ENCODE measurements at places on chromosomes 11 and 22. TPM values are rescaled to one million over a fixed set of nuclear protein-coding genes. Genes with fewer than 3 reads are reported as not detected.

- DNase-seq = peak; percentile 78
Observed at GRCh38 chr22:19717691-19718455, 3.6 kb downstream of the SEPTIN5 start.

The MAPK8IP2 gene
- 4.2 TPM for total RNA-seq

GRCh38 chr11:120352405-120352804 lies 16.2 kb downstream of the ARHGEF12 start:
- peak; percentile 38 for DNase-seq

GRCh38 chr11:69008737-69009440 lies 4.2 kb downstream of the MRGPRF start:
- DNase-seq = peak; percentile 76

DNA sequence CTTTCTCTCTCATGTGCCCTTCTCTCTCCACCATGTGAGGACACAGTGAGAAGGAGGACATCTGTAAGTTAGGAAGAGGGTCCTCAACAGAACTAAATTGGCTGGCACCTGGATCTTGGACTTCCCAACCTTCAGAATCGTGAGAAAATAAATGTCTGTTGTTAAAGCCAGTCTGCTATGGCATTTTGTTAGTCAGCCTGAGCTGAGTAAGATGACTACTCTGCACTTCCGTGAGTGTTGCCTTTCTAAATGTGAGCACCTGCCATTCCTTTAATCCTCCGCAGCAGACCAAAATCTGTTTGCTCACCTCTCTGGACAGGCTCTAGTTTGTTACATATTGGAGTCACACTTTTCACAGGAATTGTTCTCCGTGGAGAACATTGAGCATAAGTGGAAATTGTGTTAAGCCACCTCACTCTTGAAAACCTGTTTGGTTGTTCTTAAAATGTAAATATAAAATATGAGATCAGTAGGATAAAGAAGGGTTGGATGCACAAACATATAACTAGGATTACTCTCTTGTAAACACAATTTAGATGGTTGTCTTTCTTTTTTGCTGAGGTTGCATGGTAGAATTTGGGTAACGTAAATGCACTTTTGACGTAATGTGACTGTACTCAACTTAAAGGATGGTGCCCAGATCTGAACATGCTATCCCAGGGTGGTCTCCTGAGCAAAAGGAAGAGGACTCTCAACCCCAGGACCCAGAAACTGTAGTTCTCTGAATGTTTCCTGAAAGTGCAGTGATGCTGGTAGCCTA lies 65.9 kb downstream of the SNX19 start:
- DNase-seq = no peak

GRCh38 chr11:19117760-19118097 lies 761 bp downstream of the ZDHHC13 start:
- DNase-seq = no peak

DNA sequence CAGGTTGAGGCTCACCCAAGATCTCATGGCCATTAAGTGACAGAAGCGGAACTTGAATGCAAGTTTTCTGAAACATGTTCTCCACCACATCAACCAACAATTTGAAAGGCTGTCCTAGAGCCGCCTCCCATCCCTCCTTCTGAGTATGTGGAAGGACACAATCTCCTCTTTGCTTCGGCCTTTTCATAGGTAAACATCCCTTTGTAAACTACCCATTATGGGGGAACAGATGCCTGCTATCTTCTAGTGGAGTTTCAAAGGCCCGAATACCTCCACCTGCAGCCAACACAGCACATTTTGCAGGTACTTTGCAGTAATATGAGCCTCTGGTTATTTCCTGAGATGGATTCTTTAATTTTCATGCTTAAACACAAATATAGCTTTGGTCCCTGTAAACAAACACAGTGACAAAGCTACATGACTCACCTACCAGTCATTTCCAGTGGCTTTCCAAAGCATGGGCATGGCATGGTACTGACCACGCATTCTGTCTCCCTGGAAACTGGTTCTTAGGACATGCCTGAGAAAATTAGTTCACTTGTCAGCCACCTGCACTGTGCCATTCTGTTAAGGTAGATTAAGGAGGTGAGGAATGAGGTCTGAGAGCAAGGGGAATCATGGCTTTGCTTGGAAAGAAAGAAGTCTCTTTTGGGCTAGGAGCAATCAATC lies 60.2 kb downstream of the EHF start:
- no peak for DNase-seq

DNA sequence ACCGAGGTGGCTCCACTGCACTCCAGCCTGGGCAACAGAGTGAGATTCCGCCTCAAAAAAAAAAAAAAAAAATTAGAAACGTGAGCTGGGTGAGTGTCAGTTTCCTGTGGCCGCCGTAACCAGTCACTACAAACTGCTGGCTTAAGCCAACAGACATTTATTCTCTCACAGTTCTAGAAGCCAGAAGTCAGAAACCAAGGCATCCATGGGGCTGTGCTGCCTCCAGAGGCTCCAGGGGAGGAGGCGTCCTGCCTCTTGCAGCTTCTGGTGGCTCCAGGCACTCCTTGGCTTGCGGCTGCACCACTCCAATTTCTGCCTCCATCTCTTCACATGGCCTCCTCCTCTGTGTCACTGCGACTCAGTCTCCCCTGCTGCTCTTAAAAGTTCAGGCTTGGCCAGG lies 11.1 kb upstream of the KIAA0930 start:
- no peak for DNase-seq

- no peak for DNase-seq
Observed at GRCh38 chr11:113935858-113936257, 31.3 kb downstream of the HTR3B start.

The MS4A12 gene
- total RNA-seq = 411 TPM

DNA sequence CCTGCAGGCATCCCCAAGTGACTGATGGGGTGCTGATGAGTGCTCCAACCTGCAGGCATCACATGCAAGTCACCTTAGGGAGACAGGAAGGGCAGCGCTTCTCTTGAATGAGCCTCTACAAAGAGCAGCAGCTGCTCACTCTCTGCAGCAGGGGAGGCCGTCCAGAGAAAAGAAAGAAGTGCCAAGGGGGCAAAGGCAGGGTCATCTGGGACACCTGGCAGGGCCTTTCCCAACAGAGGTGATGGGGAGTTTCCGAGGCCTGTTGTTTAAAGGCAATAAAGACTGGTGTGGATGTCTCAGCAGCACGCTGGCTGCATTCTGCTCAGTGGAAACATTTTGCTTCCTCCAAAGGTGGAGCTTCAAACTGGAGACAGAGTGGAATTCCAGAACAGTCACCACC lies 113.7 kb downstream of the ETS1 start:
- DNase-seq = no peak

DNA sequence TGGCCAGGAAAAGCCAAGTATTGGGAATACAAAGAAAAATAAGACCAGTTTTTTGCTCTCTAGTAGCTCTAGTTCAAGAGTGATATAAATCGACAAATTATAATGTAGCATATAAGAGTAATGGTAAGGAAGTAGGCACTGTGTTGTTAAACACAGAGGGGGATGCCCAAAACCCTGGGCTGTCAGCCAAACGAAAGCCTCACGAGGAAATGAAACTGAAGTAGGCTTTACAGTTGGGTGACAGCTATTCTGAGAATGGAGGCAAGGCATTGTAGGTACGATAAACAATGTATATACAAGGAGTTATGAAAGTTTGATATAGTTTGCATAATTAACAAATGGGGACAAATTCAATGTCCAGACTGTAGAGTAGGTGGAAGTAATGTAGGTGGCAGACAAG lies 176.4 kb downstream of the FAM181B start:
- DNase-seq = peak; percentile 25

The CNGA4 gene
- 0.20 TPM for total RNA-seq

The MS4A4E gene
- 1.3 TPM for total RNA-seq

GRCh38 chr11:8107642-8108041 lies 26.6 kb downstream of the TUB start:
- no peak for DNase-seq

The OR5A1 gene
- total RNA-seq = not detected

GRCh38 chr11:121352251-121352891 lies 59.8 kb downstream of the SC5D start:
- DNase-seq = no peak

The GPHA2 gene
- total RNA-seq = not detected

DNA sequence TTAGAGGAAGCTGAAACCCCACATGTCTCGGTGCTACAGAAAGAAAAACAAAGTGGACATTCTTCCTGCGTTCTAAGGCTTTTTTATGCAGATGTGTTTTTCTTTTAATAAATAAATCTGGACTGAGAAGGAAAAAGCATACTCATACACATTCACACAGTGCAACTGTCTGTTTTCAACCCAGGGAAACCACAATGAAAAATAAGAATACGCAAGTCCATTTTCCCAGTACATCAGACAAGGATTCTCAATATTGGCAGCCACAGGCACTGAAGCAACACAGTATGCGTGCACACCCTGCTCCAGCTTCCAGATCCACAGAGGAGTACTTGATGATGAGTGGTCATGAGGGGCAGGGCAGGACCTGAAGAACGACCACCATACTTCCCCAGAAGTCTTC lies 86.9 kb downstream of the ETS1 start:
- DNase-seq = no peak

DNA sequence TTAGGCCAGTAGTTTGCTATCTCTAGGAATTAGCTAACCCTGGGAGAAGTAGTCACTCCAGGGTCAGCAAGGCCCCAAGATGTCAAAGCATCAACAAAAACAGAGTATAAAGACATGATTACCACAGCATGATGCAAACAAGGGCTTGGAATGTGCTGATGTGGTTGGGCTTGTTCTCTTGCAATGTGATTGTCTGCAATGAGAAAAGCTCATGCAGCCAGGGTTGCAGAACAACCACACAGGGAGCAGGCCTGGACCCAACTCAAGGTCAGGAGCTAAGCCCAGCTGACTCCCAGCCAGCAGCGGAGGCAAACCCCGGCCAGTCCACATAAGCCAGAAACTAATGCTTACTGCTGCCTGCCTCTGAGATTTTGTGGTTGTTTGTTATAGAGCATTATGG lies 132.4 kb upstream of the ZC3H12C start:
- peak; percentile 30 for DNase-seq

GRCh38 chr11:32615422-32615821 lies 31.8 kb downstream of the EIF3M start:
- DNase-seq = no peak

GRCh38 chr22:39240831-39241793 lies 3.7 kb downstream of the PDGFB start:
- peak; percentile 79 for DNase-seq

- DNase-seq = no peak
Observed at GRCh38 chr11:132551016-132551415, 981.3 kb downstream of the OPCML start.

DNA sequence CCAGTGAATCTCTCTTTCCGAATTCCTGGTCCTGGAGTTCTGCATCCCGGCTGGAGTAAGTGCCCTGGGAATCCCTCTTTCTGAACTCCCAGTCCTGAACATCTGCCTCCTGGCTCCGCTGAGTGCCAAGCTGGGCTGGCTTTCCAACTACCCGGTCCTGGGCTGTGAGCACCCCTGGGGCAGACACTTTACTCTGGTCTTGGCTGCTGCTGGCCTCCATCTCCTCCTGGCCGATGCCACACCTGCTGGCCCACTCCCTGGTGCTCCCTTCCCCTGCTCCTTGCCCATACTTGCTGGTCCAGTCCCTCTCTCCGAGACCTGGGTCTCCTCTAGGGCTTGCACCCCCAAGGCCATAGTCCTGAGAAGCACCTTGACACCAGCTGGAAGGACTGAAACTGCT lies 14.7 kb downstream of the TNKS1BP1 start:
- DNase-seq = peak; percentile 46
